Smooth muscle cell of the coronary artery (primary cell): ENCODE measurements at places on chromosomes 5 and 9. TPM values are rescaled to one million over a fixed set of nuclear protein-coding genes. Genes with fewer than 3 reads are reported as not detected.

Gene NCS1
- total RNA-seq: 26.3 and 35.3 TPM in 2 replicates

Gene FOXD4L3
- total RNA-seq: 0.08 TPM in 1 of 2 replicates, not detected in the other

Gene ADAMTS19
- total RNA-seq: not detected in 2 replicates

Gene IRGM
- total RNA-seq: not detected in 2 replicates

Gene PDE6A
- under 0.01 TPM in 1 of 2 replicates, not detected in the other for total RNA-seq

Gene CARTPT
- not detected in 2 replicates for total RNA-seq

Gene F2RL1
- 22.8 and 26.8 TPM in 2 replicates for total RNA-seq

Gene BHMT2
- total RNA-seq: 0.38 and 3.3 TPM in 2 replicates

Gene STK32A
- 0.82 and 2.0 TPM in 2 replicates for total RNA-seq

Gene EPB41L4A
- total RNA-seq: 0.35 and 3.7 TPM in 2 replicates

Gene VPS13A
- total RNA-seq: 13.4 and 17.6 TPM in 2 replicates

Gene PGM5
- total RNA-seq: 2.3 and 44.2 TPM in 2 replicates

Gene ACO1
- total RNA-seq: 62.5 and 78.4 TPM in 2 replicates

Gene ORM2
- total RNA-seq: not detected in 2 replicates

Gene SPATA9
- total RNA-seq: 0.45 and 0.59 TPM in 2 replicates

Gene LRRC26
- not detected in 2 replicates for total RNA-seq

Gene FAXDC2
- 2.0 and 12.3 TPM in 2 replicates for total RNA-seq

Gene CAPSL
- total RNA-seq: not detected in 2 replicates

Gene CD14
- total RNA-seq: 2.8 and 107 TPM in 2 replicates

Gene PPP3R2
- total RNA-seq: not detected in 2 replicates

Gene PTCD2
- 6.2 and 6.8 TPM in 2 replicates for total RNA-seq

Gene MPDZ
- total RNA-seq: 33.0 and 68.1 TPM in 2 replicates

Gene FOXD4L6
- under 0.01 and 0.08 TPM in 2 replicates for total RNA-seq

Gene GFI1B
- 0.60 TPM in 1 of 2 replicates, not detected in the other for total RNA-seq

Gene SPINK4
- not detected in 2 replicates for total RNA-seq

Gene FOXD4L5
- total RNA-seq: 0.08 TPM in 1 of 2 replicates, not detected in the other

Gene AGXT2
- not detected in 2 replicates for total RNA-seq

Gene KCNIP1
- total RNA-seq: not detected in 2 replicates

Gene IL5
- total RNA-seq: not detected in 2 replicates

Gene SLC45A2
- 0.35 TPM in 1 of 2 replicates, not detected in the other for total RNA-seq

Gene MYOZ3
- total RNA-seq: 1.9 TPM in 1 of 2 replicates, not detected in the other

Gene LHX6
- total RNA-seq: 0.12 TPM in 1 of 2 replicates, not detected in the other

Gene KIF12
- under 0.01 TPM in 1 of 2 replicates, not detected in the other for total RNA-seq

Gene SPAAR
- total RNA-seq: 0.12 and 0.68 TPM in 2 replicates

Gene ZNF346
- 9.0 and 12.0 TPM in 2 replicates for total RNA-seq

Gene GABBR2
- 0.23 TPM in 1 of 2 replicates, not detected in the other for total RNA-seq
